ENCODE measurements at places on chromosomes 4 and X.

DNA sequence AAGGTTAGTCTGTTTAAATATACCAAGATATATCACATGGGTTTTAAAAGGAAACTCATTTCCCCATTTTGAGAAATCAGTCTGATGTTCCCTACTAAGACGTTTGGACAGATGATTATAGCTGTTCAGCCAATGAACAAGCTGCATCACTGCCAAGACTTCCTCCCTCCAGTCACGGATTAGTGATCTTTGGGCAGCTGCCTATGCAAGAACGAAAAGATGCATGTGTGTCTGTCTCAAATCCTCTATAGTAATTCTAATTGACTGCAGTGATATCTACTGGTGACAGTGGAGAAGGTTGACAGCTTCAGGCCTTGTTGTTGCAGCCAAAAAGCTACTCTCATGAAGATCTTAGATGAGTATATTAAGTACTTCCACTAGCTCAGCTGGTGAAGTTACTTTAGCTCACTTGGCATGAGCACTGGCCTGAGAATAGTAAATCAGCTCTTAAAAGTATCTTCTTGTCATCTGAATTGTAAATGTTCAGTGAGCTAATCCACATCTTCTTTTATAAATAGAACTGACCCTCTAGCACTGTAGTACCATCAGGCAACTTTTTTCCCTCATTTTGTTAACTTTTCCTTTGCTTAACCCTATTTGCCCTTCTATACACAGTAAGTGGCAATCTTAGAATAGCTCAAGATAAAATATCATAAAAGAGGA, 134.5 kb upstream of the PCDH10 start:
- DNase-seq, result no peak

DNA sequence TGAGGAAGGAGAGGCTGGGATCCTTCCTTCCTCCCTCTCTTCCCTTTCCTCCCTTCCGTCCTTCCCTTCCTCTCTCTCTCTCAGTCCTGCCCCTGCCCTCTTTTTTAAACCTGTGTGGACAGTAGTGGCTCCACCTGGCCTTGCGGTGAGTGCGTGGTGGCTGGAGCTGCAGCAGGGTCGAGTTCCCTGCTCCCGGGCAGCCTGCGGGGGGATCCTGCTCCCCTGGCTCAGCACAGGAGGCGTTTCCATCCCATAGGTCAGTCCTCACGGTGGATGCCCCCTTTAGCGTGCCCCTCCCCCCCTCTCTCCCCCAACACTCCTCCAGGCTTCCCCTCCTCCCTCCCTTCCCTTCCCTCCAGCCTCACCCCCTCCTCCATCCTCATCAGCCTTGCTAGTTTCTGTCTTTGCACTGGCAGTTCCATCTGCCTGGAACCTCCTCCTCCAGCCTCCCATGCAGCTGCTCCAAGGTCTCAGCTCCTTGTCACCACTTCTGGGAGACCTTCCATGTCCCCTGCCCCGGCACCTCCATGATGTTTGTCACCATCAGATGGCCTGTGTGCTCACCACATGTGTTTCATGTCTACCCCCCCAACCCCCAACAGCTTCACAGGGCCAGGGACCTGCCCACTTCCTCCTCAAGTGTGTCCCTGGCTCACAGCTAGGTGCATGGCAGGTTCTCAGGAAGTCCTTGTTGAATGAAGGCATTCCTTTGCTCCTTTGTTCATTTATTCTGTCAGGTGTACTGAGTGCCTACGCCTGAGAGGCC, 68.4 kb downstream of the PSAPL1 start:
- no peak for DNase-seq

- no peak for DNase-seq
Measured at GRCh38 chrX:40727093-40727492, 8.2 kb downstream of the MED14 start.

DNA sequence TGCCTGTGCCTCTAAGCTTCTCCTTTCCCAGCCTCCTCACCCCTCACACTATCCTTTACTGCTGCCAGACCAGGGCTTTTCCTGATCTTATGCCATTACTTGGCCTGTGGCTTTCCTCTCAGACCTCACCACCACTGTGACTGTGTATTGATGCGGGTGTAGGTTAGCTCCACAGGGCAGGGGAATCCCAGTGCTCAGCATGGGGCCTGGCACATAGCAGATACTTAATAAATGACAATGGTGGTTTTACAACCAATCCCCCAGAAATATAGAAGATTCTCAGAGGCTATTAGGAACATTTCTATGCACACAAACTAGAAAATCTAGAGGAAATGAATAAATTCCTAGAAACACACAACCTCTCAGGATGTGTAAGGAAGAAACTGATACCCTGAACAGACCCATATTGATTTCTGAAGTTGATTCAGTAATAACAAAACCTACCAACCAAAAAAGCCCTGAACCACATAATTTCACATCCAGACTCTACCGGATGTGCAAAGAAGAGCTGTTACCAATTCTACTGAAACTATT, 129.6 kb upstream of the QRFPR start:
- no peak for DNase-seq

- DNase-seq, result no peak
Measured at GRCh38 chr4:148116264-148116663, 325.9 kb downstream of the NR3C2 start.

DNA sequence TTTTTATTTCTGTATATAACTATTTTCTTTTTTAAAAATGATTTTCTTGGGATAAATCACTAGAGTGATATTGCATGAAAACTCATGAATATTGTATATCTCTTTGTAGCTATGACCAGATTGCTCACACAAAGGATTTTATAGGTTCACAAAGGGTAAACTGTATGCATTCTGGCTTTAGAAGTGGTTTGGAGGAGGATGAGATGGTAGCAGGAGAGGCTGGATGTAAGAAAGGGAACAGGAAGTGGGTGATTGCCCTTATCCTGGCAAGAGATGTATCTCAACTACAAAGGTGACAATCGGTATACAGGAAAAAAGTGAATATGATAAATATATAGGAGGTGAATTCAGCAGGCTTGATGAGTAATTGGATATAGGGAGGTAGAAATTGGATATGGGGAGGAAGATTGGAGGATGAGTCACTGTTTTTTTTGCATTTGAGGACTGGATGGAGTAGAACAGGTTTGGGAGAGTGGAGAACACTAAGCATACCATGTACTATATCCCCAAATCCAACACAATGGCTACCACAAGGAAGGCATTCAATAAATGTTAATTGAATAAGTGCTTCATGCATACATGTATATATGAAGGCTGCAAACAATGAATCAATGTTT, 9.9 kb downstream of the FGG start:
- DNase-seq, result no peak

GRCh38 chr4:139223682-139224317, 46.8 kb upstream of the ELF2 start:
- DNase-seq, result no peak

DNA sequence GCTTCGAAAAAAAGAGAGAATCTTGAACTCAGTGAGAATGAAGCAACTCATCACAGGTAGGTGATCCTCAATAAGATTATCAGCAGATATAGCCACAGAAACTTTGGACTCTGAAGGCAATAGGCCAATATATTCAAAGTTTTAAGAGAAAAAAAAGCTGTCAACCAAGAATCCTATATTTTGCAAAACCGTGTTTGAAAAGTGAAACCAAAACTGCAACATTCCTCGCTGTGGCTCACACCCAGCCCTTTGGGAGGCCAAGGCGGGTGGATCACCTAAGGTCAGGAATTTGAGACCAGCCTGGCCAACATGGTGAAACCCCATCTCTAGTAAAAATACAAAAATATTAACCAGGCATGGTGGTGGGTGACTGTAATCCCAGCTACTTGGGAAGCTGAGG, 22.8 kb downstream of the MAD2L1 start:
- DNase-seq, result no peak

- DNase-seq, result no peak
Measured at GRCh38 chr4:182207830-182208396, 35.3 kb upstream of the TENM3 start.

- DNase-seq, result no peak
Measured at GRCh38 chrX:43699475-43699874, 43.4 kb downstream of the MAOA start.

DNA sequence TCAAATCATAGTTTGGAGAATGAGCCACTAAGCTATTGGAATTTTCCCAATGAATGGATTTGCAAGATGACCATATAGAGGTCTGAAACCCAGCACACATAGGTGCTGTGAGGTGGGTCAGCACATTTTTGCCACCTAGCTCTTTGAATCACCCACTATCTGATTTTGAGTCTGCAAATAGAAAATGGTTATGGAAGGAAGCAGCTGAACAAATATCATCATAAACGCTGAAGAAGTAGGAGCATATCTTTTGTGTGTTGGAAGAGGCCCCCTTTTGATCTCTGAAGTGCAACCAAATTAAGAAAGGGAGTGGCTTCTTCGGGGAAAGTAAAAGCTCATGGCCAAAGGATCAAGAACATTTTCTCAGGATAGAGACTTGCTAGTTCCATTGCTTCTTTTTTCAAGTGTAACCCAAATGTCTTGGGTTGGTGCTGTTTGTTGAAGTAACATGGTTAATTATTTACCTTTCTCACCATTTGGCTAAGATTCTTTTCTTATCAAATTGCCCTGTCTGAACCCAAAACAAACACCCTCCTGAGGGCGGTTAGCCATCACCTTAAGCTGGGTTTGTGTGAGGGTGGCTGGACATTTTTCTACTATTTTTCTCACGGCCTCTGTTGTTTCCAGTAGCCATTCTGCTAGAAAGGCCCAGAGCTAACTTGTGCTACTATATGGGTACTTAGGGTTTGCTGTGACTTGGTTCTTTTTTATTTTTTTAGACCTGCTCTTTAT, 18.4 kb upstream of the SORBS2 start:
- no peak for DNase-seq

DNA sequence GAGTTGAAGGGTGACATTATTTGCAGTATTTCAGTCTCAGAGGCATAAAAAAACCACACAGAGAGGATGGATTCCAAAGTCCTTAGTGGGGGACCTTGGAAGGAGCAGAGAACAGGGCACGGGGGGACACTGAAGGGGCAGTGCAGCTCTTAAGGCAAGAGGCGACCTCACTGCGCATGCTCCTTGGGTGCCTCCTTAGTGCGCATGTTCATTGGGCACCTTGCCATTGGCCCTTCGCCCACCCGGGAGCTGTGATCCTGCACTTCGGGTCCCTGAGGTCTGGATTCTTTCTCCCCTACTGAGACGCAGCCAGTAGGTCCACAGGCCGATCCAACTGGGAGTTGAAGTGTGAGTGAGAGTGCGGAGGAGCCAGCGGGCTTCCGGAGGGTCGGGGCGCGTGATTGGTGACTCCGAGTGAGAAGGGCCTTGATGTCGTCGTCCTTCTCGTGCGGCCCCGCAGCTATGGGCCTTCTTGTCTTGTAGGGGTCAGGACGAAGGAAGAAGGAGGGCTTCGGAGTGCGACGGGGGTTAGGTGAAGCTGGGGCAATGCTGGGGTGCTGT, at the start of gene XAGE5:
TSS of gene XAGE5 (plus strand) at position 223 of the 561 bp plus-strand sequence. CDS start 1,280 bp downstream, outside the sequence.
- no peak for DNase-seq

DNA sequence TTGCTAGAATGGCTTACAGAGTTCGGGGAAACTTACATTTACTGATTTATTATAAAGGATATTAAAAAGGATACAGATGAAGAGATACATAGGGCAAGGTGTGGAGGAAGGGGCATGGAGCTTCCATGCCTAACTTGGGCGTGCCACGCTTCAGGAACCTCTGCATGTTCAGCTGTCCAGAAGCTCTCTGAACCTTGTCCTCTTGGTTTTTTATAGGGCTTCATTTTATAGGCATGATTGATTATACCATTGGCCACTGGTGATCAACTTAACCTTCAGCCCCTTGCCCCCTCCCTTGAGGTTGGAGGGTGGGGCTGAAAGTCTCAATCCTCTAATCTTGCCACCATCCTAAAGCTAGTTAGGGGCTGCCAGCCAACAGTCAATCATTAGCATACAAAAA, 10.7 kb downstream of the SMAD1 start:
- DNase-seq, result no peak

- no peak for DNase-seq
Measured at GRCh38 chr4:143858456-143858855, 46.9 kb downstream of the GYPE start.

DNA sequence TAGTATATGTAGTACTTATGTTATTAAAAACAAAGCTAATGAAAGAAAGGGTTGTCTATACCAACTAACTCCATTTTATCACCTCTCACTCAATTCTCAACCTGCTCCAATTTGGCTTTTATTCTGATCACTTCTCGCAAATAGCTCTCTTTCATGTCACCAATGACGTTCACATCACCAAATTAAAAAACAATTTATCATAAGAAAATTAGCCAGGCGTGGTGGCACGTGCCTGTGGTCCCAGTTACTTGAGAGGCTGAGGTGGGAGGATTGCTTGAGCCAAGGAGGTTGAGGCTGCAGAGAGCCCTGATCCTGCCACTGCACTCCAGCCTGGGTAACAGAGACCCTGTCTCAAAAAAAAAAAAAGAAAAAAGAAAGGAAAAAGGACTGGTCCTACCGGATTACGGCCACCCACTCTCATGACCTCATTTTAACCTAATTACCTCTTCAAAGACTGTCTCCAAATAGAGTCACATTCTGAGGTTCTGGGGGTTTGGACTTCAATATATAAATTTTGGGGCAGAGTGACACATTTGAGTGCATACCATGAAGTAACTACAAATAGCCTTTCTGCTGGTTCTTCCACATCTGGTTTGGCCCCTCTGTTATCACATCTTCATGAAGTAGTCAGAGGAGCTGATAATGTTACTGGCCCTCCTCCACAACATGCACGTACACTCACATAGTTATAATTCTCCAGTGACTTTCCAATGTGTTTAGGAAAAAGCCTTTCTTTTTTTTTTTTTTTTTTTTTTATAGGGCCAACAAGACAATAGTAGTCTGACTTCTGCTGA, 15.8 kb upstream of the RBMX start:
- DNase-seq, result no peak

- DNase-seq, result no peak
Measured at GRCh38 chr4:65973186-65973585, 302.9 kb upstream of the EPHA5 start.

GRCh38 chr4:140213749-140214148, 59.8 kb upstream of the MAML3 start:
- no peak for DNase-seq

DNA sequence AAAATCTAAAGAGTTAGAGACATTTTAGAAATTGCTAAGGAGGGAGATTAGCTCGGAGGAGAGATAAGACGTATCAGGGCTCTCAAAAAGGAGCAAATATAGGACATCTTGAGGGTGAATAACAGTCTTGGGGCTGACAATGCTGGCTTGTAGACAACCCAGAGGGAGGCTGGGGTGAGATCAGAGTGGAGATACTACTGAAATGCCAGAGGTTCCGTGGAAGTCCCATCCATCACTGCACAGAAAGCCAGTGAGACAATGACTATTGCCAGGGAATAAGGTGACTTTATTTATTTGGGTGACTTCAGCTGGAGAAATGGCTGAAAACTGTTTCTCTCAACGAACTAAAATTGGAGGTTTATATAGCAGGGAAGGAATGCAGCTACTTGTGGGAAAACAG, 838.1 kb upstream of the AGA start:
- no peak for DNase-seq

GRCh38 chr4:2954358-2955185, 8.6 kb downstream of the NOP14 start:
- no peak for DNase-seq

DNA sequence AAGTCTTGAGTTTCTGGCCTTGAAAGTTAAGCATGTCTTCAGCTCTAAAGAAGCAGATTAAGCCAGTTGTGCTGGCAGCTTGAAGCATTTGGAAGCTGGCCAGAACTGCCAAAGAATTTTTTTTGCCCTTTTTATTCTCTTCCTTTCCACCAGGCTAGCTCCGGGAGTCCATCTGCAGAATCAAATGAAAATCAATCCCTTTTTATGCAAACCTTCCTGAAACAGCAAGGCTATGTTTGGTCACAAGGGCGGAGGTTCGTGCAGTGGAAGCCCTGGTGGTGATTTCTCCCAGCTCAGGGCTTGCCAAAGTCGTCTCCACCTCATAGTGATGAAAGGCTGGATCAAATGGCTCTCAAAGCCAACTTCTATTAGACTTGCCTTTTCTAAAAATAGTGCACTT, 21.6 kb upstream of the C4orf54 start:
- DNase-seq, result no peak
